ENCODE measurements at places on chromosomes 1 and 21.

GRCh38 chr1:45047032-45047431 is 35.0 kb downstream of the UROD start:
- no peak for DNase-seq

DNA sequence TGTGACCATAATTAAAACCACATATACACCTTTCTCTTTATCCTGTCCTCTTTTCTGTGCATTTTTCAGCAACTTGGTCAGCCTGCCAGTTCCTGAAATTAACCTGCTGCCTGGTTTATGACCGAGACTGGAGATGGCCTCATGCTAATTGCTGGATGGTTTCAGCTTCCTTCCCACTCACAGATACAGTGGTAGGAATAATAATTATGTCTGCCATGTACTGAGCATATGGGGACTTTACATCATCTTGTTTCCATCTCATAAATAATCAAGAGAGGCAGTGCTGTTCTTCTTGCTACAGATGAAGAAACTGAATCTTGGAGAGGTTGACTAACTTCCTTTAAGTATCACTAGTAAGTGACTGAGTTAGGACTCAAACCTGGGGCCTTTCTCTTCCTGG is 148.2 kb downstream of the NOS1AP start:
- no peak for DNase-seq

DNA sequence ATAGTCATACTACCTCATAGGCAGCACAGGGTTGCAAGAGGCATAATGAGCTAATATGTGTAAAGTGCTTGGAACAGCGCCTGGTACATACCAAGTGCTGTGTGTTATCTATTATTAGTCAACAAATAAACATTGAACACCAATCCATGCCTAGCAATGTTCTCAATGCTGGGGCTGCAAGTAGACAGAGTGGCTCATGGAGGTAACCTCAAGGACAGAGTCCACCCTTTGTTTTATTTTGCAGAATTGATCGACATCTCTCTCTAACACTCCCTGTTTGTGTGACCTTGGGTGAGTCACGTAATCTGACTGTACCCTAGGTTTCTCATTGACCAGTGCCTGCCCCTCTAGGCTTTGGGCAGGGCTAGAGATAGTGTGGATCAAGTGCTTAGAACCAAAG is 164.0 kb upstream of the KLHDC7A start:
- no peak for DNase-seq

- DNase-seq, result no peak
These were observed 290.1 kb downstream of the DUSP10 start for GRCh38 chr1:221451741-221452140.

DNA sequence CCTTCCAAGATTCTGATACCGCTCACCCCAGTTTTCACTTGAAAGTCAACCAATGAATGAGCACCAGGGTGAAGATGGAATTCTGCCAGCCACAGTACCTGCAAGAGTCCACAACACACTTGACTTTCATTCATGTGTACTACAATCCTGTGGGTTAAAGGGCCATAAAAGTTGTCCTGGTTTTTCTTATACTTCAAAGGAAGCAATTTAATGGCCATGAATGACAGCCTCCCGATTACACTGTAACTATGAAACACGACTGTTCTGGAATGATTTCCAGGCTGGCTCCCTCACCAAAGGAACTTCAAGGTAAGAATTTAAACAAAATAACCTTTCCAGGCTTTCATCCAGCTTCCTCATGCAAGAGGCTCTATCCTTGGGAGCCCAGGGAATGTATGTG is 502.8 kb downstream of the SMYD3 start:
- DNase-seq, result no peak

- DNase-seq, result no peak
These were observed 48.1 kb upstream of the WNT2B start for GRCh38 chr1:112460615-112461014.

GRCh38 chr21:15221799-15222386 is 157.1 kb upstream of the NRIP1 start:
- no peak for DNase-seq

GRCh38 chr1:186518395-186518794 is 57.5 kb upstream of the PDC start:
- no peak for DNase-seq

GRCh38 chr21:43864962-43865539 is at the start of gene AGPAT3:
TSS of gene AGPAT3 (plus strand) at chr21:43865223. CDS start at chr21:43959682, 94,459 bp downstream.
- DNase-seq, result peak; percentile 37

DNA sequence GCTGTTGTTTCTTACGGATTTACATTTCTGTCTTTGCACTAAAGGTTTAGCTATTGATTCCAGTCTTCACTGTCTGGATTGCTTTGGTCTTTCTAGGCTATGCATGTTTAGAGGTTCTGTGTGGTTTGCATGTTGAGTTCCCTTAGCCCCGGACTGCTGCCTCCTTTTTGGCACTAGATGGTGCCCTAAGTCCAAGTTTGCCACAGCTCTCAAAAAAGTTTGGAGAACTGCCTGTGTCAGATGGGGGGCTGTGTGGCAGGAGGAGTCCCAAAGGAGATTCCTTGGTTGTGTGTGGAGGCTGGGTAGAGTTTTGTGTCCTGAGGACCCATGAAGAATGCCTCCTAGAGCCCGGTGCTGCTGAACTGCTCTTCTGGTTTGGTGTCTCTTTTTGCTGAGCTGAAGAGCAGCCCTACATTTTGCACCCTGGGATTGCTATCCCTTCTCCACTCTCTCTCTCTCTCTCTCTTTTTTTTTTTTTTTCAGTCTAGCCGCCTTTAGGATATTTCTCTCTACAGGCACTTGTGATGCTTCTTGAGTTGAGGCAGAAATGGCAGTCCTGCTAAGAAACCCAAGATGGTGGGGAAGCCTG is 74.4 kb downstream of the PTGS2 start:
- DNase-seq, result peak; percentile 51

DNA sequence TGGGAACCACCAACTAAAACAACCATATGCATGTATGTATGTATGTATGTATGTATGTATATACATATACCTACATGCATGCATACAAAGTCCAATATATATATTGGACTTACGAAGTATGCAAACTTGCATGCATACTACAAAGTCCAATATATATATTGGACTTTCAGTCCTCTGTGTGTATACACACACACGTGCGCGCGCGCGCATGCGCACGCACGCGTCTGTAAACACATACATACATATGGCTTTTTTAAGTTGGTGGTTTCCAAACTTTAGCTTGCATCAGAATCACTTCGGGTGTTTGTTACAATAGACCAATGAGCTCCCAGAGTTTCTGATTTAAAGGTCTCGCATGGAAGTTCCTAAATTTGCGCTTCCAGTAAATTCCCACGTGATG is 197.5 kb upstream of the C1orf87 start:
- DNase-seq, result no peak

GRCh38 chr1:20069874-20070273 is at the start of gene PLA2G5:
TSS of gene PLA2G5 (plus strand) at chr1:20070194. CDS start at chr1:20084831, 14,637 bp downstream.
- no peak for DNase-seq
